ENCODE measurements at places on chromosomes 6 and 20.

GRCh38 chr6:46011188-46012085 is 4.2 kb downstream of the CLIC5 start:
- DNase-seq = no peak

DNA sequence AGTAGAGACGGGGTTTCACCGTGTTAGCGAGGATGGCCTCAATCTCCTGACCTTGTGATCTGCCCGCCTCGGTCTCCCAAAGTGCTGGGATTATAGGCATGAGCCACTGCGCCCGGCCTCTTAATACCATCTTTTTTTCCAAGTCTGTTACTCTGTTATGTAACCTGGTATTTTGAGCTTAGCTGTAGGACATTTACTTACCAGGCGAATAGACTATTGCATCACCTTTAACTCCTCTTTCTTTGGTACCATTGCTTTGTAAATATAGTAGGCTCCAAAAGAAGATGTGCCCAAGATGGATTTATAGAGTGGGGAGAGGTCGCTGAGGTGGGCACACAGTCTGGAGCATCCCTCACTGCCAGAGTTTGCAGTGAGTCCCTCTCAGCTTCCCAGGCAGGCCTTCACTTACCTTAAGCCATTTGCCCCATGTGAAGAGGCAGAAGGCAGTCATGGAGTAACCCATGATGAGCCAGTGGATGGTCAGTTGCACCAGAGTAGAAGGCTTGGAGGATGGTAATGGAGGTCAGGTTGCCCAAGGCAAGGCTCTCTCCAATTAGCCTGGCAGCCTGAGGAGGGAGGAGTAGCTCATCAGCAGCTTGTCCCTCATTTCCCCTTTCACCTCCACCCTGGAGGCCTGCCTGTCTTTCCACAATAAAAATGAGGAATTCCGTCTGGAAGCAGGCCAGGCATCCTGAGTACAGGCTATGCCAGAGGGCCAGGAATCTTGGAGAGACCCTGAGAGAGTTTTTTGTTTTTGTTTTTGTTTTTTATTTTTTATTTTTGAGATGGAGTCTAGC is 9.7 kb downstream of the TIAM2 start:
- no peak for DNase-seq

GRCh38 chr20:45254383-45255262 is at the start of gene SLPI:
TSS of gene SLPI (minus strand) at chr20:45254564. CDS start at chr20:45254543, 21 bp downstream.
- DNase-seq = peak; percentile 43

DNA sequence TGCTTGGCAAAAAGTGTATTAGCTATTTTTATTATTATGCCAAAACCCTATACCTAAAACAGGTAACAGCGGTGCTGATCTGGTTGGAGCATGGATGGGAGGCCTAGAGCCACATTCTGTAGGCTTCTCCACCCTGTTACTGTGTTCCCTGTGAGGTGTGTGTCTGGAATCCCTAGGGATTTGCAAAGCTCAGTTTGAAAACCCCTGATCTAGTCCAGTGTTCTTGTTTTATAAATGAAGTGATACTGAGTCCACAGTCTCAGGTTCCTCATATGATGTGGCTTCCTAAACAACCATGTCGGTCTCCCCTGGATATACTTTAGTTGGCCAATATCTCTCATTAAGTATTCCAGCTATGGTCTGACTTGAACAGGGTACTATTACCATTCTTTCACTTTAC is 16.3 kb downstream of the ACSS2 start:
- DNase-seq = no peak

- no peak for DNase-seq
These were observed 12.5 kb downstream of the CASP8AP2 start for GRCh38 chr6:89842228-89842627.

- no peak for DNase-seq
These were observed 26.3 kb downstream of the JAG1 start for GRCh38 chr20:10647471-10647870.

DNA sequence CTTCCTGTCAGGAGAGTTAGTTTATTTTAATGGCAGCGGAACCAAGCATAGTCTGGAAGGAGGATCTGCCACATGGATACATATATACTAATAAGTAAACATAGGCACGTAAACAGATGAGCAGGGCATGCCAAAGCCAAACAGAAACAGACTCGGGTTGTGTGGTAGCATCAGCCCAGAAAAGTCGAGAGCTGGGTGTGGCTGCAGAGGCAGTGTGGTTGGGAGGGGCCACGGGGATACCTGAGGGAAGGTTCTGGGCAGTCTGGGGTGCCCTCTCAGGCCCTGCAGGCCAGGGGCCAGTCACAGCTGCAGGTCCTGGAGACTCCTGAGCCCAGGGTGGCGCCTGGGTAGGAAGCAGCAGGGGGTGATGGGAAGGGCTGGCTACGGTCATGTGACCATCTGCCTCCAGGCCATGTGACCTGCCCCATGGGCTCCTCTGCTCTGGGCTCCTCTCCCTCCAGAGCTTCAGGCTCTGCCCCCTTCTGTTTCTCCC is 42.8 kb upstream of the MRPS10 start:
- DNase-seq = no peak

- no peak for DNase-seq
These were observed 43.0 kb upstream of the KCNK16 start for GRCh38 chr6:39365281-39366074.

- no peak for DNase-seq
These were observed 57.5 kb downstream of the MKKS start for GRCh38 chr20:10376270-10377075.

GRCh38 chr6:5729080-5729434 is 277.7 kb downstream of the NRN1 start:
- peak; percentile 82 for DNase-seq

GRCh38 chr6:157278171-157278570 is 45.1 kb downstream of the TMEM242 start:
- DNase-seq = no peak

- DNase-seq = no peak
These were observed 14.8 kb downstream of the PTPRK start for GRCh38 chr6:128505603-128506002.

GRCh38 chr6:129491436-129491835 is 218.5 kb downstream of the ARHGAP18 start:
- DNase-seq = no peak

- no peak for DNase-seq
These were observed 466 bp upstream of the PSMB1 start for GRCh38 chr6:170553534-170554012.

DNA sequence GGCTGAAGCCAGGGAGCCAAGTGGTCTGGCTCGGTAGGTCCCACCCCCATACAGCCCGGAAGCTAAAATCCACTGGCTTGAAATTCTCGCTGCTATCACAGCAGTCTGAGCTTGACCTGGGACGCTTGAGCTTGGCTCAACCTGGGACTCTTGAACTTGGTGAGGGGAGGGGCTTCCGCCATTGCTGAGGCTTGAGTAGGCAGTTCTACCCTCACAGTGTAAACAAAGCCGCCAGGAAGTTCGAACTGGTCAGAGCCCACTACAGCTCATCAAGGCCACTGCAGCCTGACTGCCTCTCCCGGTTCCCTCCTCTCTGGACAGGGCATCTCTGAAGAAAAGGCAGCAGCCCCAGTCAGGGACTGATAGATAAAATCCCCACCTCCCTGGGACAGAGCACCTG is 1337.7 kb downstream of the HACE1 start:
- DNase-seq = no peak

GRCh38 chr6:12927746-12928145 is 211.2 kb downstream of the PHACTR1 start:
- no peak for DNase-seq

- no peak for DNase-seq
These were observed 159.3 kb downstream of the PREX1 start for GRCh38 chr20:48668451-48668946.

- DNase-seq = no peak
These were observed 437.3 kb downstream of the HDGFL1 start for GRCh38 chr6:23006656-23007055.

- no peak for DNase-seq
These were observed 131.1 kb upstream of the ARMC2 start for GRCh38 chr6:108716801-108717791.

DNA sequence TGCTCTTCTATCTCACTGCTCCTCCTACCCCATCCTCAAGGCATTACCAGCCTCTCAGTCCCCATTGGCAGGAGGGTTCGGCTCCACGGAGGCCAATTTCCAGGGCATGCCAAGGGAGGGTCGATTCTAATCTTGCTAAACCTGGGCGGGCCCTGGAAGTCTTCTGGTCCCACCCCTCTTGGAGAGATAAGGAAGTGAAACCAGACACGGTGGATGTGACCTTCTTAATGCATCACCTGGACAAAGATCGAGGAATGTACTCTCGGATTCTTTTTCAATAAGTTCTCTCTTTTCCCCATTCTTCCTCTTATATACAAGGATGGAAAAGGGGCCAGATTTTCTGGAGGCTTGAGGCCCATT is 112.2 kb upstream of the ARMC2 start:
- no peak for DNase-seq

DNA sequence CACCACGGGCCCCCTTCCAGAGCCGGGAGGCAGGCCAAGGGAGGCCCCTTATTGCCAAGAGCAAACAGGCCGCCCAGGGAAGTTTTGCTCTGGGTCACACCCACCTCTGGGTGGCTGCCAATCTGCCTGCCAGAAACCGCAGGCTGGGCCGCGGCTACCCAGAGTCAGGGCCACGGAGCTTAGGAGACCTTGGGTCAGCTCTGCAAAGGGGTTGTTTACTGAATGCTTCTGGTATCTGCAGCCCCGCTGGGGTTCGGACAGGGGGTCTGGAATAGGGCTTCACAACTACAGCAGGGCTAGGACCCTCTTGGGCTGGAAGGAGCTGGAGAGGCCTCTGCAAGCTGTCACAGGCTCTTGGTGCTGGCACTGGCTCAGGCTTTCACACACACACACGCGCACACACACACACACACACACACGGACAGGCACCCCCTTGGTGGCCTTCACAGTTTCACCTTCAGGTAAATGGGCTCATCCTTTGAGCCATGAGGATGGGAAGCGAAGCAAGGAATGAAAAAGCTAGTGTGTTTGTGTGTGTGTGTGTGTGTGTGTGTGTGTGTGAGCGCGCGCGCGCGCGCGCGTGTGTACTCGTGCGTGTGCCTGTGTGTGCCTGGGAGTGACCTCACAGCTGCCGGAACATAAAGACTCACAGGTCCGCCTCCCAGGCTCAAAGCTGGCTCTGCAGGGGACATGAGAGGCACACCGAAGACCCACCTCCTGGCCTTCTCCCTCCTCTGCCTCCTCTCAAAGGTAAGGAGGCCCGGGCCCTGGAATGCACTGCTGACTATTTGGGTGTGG is at the start of gene CCN5:
Gene CCN5, plus strand, starts transcription at position 669 of the 798 bp plus-strand sequence. Its CDS starts 22 bp downstream, at position 691.
- peak; percentile 56 for DNase-seq

- peak; percentile 60 for DNase-seq
These were observed 12.7 kb upstream of the EFHC1 start for GRCh38 chr6:52407467-52407866.

- no peak for DNase-seq
These were observed 111.6 kb downstream of the RTN4IP1 start for GRCh38 chr6:106517706-106518105.

DNA sequence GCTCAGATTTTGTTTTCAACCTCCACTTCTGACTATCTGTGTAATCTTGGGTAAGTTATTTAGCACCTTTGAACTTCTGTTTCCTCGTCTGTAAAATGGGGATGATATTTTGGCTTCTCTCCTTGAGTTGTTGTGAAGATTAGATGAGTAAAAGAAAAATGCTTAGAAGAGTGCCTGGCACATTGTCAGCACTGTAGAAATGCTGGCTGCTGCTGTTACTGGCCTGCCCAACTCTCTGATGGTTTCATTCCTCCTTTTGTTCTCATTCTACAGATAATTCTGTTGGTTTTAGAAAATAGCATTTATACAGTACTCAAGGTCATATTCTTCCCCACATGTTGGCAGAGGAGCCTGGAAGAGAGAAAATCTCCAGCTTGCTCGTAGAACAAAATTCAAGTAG is 547.2 kb upstream of the JAG1 start:
- no peak for DNase-seq

- no peak for DNase-seq
These were observed 28.8 kb downstream of the EPB41L1 start for GRCh38 chr20:36183155-36183944.

DNA sequence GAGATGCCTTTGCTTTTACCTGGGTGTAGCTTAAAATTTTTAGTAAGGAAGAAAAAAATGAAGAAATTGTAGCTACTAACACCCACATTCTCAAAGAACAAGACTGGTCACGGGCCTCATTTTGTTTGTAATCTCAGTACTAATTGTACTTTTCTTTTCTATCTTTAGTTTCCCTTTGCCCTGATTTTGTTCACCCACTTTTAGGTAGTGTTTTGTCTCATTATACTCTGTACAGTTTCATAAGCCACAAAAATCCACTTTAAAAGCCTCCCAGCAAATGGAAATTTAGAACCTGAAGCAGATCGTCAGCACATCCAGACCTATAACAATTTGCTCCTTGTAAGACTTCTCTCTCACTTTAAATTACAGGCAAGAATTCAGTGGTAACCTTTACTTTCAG is 43.3 kb downstream of the TP53INP2 start:
- no peak for DNase-seq

- no peak for DNase-seq
These were observed 454.5 kb upstream of the JAG1 start for GRCh38 chr20:11128220-11128718.

GRCh38 chr6:39239527-39240154 is 10.4 kb upstream of the KCNK5 start:
- no peak for DNase-seq

GRCh38 chr6:128168244-128168643 is 267.4 kb upstream of the THEMIS start:
- no peak for DNase-seq

DNA sequence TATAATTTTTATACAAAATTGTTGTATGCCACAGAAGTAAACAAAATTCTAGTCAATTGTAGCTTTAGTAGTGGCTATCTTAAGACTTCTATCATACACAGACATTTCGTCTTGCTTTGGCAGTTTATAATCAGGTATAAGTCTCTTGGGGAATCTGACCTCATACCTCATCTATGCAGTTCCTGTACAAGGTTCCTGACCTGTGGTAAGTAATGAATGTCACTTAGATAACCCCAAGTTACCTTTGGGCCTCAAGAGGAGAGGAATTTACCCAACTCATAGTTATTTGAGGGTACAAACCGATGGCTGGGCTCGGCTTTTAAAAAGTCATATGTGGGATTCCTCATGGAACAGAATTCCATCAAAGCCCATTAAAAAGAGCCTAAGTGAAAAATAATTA is 58.8 kb upstream of the UNC93A start:
- no peak for DNase-seq

DNA sequence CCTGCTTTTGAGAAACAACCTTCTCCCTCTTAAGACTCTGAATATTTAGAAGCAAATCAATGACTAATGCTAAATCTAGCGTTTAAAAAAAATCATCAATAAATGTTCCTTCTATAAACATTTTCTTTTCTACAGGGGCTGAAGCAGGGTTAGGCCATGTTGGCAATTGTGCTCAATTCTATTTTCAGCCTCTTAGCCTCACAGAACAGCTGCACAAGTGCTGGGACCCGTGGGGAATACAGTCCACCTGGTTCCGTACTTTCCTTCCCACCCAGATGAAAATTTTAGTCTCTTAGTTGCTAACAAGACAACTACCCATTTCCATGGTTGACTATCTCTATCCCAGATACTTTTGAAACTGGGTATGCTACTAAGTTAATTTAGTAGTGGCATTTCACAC is 138.6 kb downstream of the RPS12 start:
- no peak for DNase-seq

Measured in DMS153 (cell line).